ENCODE measurements at places on chromosomes 3 and 15.

- no peak for DNase-seq
Measured at GRCh38 chr3:178480274-178480673, 56.0 kb upstream of the KCNMB2 start.

DNA sequence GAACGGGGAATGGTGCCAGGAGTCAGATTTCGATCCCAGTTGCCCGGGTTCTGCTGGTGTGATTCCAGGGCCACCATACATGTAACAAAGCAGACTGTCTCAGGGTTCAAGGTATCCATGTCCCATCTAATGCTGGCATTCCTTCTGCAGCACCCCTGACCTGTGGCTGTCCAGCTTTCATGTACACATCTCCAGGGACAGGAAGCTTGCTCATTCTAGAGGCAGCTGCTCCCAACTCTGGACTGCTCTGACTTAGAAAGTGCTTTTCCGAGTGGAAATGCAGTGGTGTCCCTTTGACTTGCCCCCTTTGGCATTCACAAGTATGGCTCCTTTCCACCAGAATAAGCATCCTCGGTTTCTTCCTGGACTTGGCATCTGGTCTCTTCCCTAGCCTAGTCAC is 30.9 kb downstream of the PML start:
- no peak for DNase-seq

DNA sequence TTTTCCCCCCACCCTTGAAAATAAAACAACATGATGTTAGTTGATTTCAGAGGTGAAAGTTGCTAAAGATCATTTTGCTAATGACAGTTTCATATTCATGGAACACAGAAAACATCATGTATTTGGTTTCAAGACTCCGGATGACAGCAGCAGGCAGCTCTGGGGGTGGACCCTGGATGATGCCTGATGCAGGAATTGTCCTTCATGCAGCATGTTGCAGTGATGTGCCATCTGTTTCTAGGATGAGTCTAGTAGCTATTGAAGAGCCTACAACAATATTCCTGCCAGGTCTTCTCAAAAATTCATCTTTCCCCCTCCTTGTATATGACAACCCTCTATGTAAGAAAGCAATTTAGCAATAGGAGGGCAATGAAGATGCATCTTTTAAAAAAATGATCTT is 108.3 kb downstream of the SV2B start:
- DNase-seq = no peak

DNA sequence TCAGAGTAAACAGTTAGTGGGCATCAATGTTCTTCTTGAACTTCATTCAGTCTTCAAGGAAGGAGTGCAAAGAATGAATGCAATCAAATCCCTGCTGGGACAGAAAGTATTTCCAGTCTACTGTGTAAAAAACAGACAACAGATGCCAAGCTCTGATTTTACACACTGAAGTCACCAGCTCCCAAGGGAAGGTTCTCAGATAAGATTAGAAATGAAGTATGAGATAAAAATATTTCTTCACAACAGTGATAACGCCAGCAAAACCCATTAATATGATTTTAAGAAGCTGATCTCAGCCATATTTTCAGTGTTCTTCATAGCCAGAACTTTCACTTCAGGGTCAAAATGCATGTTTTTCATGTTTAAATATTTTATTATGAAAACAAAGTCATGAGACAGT is 265.6 kb downstream of the CTNNB1 start:
- DNase-seq = no peak

DNA sequence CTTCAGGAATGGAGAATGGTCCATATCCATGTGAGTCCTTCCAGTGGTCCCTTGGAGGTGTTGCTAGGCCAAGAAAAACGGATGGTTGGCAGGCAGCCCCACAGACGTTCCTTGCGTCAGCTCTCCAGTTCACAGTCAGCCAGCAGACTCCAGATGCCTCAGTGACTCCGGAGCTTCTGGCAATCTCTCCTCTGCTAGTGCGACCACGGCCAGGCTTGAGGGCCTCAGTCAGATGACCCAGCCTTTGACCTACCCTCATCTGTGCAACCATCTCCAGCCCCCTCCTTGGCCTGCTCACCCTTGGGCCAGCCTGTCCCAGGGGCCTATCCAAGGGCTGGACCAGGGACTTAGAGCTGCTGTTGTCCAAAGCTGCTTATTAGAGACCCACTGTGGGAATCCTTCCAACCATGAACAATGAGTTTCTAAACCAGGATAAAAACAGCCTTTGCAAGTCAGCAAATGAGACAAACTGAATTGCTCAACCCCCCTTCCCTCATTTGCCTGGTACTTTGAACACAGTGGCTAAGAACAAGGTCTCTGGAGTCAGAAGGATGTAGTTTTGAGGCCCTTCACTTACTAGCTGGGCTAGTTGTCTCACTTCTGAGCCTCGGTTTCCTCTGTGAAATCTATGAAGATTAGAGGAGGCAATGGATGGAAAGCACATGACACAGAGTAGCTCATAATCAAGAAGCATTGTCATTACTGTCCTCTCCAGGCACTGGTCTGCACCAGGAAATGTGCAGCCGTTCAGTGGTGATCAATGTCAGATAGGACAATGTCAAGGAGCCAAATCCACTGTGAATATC is 44.8 kb downstream of the ANP32A start:
- peak; percentile 48 for DNase-seq
